Epithelial cell of prostate (primary cell): ENCODE measurements at places on chromosomes 5 and 9.

DNA sequence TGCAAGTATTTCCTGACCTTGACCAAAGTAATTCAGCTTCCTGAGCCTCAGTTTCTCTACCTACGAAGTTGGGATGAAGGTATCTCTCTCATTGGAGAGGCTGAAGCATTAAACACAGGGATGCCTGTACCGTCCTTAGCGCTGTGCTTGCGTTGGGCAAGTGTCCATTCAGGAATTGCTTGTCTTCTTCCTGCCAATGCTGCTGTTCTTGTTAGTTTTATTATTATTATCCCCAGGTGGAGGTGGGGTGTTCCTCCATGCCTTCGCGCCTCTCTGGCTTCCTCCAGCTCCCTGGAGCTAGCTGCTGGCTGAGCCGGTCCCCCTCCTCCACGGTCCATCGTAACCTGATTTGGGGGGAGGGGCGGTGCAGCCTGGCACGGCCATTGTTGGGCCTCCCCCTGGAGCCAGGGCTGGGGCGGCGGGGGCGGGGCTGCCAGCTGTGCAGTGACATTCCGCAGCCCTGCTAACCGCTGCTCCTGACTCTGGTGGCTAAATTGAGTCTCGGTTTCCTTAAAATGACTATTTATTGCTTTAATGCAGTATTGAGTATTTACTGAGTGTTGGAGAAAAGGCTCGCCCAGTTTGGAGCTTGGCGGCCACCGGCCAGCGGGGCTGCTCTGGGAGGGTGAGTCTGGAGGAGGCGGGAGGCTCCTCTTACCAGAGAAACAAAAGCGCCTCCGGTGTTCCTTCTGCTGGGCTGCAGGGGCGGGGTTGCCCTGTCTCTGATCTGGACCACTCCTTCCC is 51.3 kb downstream of the LMX1B start:
- DNase-seq: no peak

- no peak for DNase-seq
Measured at GRCh38 chr9:106467113-106467864, 395.7 kb upstream of the ZNF462 start.

DNA sequence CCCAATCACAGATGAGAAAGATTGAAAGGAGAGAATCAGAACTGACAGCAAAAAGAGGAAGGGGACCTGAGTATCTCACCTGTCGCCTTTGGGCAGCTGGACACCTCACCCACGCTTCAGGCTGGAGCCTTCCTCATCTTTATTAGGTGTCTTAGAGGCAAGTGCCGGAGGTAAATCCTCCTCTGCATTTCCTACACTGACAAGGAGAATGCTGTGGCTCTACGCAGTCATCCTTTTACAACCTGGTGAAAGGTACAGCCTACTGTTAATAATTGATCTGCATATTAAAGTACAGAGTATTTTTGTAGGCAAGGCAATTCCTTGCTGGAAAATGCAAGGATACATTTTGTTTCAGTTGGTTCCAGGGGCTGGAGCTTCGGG is 34.8 kb downstream of the PRLR start:
- no peak for DNase-seq

DNA sequence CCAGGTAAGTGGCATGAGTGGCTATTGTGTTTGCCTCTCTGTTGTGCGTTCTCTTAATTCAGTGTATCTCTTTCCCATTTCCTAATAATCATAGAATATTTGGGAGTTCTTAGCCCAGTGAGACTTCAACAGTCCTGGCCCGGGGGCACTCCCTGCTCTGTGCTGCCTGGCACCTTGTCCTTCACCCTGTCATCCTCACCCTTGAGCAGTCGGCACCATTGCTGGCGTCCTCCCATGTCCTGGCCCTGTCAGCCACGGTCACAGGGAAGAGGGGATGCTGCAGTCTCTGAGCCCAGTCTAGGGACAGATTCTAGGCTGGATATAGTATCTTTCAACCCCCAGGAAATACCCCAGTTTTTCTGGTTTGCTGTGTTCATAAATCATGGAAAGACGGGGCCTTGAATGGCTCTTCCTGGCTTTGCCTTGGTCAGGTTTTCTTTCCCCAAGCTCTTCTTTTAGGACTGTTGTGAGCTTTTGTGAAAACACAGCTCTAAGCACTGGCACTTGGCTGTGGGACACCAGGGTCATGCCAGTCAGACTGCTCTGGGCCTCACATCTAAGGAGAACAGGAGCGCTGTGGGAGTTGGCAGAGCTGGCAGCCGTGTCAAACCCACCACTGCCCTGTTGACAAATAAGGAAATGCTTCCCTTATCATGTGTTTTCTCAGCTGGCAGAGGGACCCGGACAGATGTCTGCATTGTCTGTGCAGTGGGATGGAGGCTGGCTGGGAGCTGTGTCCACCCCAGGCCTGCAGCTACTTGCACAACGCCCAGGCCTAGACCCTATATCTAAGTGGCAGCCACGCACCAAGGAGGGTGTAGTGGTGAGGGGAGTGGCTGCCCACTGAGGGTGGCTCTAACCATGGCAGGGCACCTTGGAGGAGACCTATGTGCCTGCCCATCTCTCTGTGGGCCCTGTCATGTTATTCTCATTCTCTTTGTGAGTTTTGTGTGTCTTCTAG is 378.6 kb downstream of the ICE1 start:
- no peak for DNase-seq

GRCh38 chr9:76818271-76818670 is 54.0 kb downstream of the PCA3 start:
- peak; percentile 67 for DNase-seq

GRCh38 chr9:95721061-95721531 is 154.4 kb upstream of the ERCC6L2 start:
- no peak for DNase-seq

GRCh38 chr5:119386596-119387344 is 31.0 kb downstream of the TNFAIP8 start:
- no peak for DNase-seq

- no peak for DNase-seq
Measured at GRCh38 chr5:59117320-59117719, 534.4 kb downstream of the RAB3C start.
